Fibroblast of upper back skin (primary cell): ENCODE measurements at places on chromosomes 5 and 9.

GRCh38 chr9:126678989-126679388 is 65.3 kb downstream of the LMX1B start:
- DNase-seq = no peak

GRCh38 chr5:125829349-125829748 is 593.9 kb upstream of the GRAMD2B start:
- DNase-seq = no peak

DNA sequence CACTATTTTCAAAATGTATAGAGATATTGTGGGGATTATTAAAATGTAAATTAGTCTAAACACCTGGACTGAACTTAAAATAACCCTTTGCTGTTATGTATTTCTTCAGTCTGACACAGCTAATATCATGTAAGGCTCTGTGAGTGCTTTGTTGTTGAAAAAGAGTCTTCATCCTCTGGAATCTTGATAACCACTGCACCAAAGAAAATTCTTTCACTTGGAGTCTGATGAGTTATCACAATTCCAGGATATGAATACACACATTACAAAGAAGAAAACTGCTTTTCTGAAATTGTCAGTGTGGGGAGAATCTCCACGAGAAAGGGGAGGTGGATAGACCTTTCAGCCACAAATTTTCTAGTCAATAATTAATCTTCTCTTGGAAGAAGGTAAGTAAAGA is 42.3 kb upstream of the TARS1 start:
- DNase-seq = peak; percentile 20

- no peak for DNase-seq
Measured at GRCh38 chr5:129460672-129460935, 506 bp downstream of the ADAMTS19 start.

DNA sequence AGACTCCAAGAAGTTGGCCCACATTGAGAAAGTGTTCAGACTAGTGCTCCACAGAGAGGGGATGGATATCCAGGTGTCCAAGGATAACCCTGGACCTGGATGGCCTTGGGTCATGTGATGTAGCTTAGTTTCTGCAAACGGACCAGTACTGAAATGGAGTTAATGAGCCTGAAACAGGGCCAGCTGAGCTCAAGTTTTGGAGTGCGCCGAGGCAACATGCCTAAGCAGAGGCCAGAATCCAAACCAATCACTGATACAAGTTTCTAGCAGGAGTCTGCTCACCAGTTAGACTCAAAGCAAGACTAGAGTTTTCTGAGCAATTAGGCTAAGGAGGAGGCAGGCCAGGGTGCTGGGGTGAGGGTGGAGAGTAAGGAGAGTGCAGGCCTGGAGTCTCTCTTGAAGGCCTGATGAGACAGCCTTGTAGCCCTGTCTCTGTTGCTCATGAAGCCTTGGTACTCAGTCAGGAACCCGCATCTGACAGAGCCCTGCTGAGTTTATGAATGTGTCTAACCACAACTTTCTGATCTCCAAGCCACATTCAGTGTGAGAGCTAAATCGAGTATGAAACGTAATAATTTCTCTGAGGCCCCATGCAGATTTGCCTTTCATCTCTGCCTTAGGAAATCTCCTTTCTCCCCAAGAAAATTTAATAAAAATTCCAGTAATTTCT is 68.9 kb upstream of the EQTN start:
- DNase-seq = peak; percentile 75

DNA sequence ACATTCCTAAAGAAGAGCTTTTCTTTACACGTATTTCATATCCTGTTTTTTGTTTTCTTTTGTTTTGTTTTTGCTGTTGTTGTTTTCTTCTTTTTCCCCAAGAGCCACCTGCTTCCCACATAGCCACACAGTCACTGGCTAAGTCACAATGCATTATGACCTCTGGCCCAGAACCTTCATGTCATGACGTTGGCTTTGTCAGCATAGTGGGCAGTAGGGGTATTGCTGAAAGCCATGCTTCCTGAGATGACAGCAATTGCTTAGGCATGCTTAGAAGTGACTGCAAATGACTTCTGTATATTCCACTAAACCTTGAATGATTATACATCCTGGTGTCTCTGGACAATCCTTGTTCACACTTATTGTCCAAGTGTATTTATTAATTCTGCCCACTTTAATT is 375.8 kb downstream of the TAF11L14 start:
- DNase-seq = no peak
